ENCODE measurements at places on chromosomes 5 and 9.
A peak's percentile ranks its signal among the peaks of the same experiment; 100 is the strongest.

DNA sequence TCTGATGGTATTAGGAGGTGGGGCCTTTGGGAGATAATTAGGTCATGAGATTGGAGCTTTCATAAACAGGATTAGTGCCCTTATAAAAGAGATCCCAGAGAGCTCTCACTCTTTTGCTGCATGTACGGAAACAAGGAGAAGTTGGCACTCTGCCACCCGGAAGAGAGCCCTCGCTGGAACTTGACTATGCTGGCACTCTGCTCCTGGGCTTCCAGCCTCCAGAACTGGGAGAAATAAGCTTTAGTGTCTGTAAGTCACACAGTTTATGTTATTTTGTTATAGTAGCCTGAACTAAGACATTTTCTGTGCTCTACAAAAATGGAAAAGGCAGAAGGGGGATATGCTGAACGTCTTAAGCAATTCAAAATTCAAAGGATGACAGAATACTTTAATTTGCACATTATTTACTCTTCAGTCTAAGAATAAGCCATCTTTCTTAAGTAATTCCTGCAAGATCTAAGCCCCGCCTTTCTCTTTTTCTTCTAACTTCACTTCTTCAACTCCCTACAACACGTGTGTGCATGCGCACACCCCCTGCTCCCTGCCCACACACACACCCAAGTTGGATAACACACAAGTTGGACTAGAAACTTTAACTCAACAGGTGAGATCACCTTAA lies 17.3 kb downstream of the NFIB start:
- no peak for DNase-seq

DNA sequence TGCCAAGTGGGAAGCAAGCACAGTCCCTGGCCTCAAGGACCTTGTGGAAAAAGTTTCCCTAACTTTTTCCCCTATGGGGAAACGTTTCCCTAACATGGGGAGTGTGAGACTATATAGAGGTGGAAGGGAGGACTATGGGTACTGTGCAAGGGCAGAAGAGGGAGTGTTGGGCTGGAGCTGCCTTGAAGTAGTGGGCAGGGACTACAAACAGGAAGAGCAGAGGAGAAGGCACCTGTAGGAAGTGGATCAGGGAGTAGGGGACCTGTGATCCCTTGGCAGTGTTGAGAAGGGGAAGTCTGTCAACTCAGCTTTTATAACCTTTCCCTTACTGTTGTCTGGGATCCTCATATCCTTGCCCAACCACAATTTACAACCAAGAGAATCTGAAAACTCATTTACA lies 1.4 kb downstream of the CMYA5 start:
- DNase-seq, result no peak

DNA sequence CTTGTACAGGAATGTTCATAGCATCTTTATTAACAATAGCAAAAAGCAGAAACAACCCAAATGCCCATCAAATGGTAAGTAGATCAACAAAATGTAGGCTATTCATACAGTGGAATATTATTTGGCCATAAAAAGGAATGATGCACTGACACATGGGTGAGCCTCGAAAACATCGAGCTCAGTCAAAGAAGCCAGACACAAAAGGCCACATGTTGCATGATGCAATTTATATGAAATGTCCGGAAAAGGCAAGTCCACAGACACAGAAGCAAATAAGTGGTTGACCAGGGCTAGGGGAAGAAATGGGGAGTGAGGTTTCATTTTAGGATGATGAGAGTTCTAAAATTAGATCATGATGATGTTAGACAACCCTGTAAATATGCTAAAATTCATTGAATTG lies 16.5 kb upstream of the SLC2A8 start:
- DNase-seq, result no peak

GRCh38 chr9:127066060-127066850 lies 56.2 kb downstream of the ANGPTL2 start:
- DNase-seq, result no peak

GRCh38 chr5:161022151-161022550 lies 170.1 kb upstream of the ATP10B start:
- no peak for DNase-seq

GRCh38 chr9:16262477-16263261 lies 607.8 kb downstream of the BNC2 start:
- no peak for DNase-seq

GRCh38 chr5:179908528-179908927 lies 831 bp upstream of the TBC1D9B start:
- no peak for DNase-seq

GRCh38 chr5:68529581-68529980 lies 314.0 kb downstream of the PIK3R1 start:
- no peak for DNase-seq

DNA sequence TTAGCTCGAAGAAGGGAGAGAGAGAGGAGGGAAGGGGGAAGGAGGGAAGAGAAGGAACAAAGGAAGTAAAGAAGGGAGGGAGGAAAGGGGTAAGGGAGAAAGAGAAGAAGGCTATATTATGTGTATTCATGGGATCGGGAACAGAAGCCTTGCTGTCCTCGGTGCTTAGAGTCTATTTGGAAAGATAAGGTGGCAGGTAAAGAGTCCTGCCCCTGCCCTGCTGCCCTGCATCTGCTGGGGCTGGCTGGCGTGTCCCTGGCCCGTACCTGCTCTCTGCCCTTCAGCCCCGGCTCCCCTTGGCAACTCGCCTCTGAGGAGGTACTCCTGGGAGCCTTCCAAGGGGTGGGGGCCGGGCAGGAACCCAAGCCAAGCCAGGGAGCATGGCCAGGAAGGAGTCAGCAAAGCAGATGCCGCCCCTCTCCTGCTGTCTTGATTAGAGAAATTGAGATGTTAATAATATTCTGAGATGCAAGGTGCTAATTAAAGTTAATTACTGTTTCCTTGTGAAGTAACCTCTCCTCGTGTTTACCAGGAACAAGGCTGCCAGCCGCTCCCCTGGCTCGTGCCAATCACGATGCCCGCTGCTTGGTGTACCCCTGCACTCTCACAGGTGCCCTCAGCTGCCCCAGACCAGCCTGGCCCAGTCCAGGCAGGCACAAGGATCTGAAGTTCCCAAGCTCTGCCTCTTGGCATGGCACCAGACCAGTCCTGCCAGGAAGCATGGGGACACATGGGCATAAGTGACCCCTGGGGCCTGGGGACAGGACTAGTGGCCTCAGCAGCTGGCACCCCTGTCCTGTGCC lies 36.6 kb downstream of the PCDH1 start:
- peak; percentile 93 for DNase-seq

DNA sequence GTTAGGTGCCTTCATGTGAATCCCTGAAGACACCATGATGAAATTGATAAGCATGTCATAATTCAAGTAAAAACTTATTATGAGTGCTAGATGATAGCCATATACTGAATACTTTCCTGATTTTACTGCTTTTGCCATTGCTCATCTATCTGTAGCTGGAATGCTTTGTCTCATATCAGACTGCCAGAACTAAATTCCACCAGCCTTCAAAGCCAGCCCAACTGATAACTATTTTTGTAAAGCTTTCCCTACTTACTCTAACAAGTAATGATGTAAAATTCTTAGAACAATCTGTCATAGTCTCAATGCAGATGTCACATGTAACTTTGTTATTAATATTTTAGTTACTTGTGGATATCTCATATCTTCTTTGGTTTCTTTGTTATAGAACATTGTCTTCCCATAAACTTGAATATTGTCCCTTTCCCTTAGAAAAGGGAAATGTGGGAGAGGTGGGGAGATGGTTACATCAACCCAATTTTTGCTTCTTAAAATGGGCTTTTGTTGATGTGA lies 128.3 kb downstream of the ZCCHC7 start:
- DNase-seq, result no peak

GRCh38 chr9:136856079-136856476 lies 3.9 kb downstream of the MAMDC4 start:
- DNase-seq, result peak; percentile 19

DNA sequence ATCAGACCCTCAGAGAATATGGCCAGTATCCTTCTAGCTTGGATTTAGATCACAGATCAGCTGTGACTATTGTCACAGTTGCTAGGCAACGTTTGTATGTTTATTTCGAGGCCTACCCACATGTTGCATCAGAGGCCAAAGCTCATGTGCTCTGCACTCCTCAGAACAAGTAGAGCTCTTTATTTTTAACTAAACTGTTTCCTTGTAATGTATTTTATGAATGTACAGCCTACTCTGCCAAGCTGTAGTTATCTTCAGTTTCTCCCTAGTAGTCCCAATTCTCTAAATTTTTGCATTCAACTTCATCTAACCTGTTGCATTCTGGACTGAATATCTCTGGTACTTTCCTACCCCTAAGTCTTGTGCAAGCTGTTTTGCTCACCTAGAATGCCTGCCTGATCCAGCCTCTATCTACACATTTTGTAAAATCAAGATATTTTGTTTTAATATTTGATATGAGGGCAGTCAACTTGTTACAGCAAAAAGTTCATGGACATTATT lies 52.8 kb downstream of the CAST start:
- DNase-seq, result peak; percentile 81

- no peak for DNase-seq
Measured at GRCh38 chr5:145752947-145753346, 82.2 kb downstream of the PRELID2 start.

DNA sequence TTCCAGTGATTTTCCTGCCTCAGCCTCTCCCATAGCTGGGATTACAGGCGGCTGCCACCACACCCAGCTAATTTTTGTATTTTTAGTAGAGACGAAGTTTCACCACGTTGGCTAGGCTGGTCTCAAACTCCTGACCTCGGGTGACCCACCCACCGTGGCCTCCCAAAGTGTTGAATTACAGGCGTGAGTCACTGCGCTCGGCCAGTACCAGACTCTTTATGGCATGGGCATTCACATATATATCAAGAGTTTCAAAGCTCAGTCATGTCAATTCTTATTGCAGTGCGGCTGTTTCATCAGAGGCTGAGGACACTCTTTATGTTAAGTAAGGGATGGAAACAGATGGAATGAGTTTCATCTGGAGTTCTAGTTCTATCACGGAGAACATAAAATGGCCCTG lies 315.2 kb upstream of the CDH6 start:
- no peak for DNase-seq

- DNase-seq, result no peak
Measured at GRCh38 chr5:85533341-85534047, 1084.2 kb upstream of the COX7C start.

DNA sequence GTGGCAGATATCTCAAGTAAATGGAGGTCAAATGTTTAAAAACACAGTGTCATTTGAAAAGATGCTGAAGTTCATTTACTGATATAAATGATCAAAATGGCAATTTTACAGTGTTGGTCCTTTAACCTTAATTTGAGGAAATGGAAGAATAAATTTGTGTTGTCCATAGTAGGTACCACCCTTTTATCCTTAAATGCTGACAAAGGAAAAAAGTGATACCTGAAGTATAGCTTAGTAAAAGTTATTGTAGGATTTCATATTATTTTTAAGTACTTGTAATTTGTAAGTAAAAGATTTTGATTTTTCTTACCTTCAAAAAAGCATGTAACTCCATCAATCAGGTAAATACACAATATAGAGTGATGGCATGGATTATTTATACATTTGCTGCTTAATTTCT lies 166.6 kb upstream of the DAP start:
- no peak for DNase-seq

DNA sequence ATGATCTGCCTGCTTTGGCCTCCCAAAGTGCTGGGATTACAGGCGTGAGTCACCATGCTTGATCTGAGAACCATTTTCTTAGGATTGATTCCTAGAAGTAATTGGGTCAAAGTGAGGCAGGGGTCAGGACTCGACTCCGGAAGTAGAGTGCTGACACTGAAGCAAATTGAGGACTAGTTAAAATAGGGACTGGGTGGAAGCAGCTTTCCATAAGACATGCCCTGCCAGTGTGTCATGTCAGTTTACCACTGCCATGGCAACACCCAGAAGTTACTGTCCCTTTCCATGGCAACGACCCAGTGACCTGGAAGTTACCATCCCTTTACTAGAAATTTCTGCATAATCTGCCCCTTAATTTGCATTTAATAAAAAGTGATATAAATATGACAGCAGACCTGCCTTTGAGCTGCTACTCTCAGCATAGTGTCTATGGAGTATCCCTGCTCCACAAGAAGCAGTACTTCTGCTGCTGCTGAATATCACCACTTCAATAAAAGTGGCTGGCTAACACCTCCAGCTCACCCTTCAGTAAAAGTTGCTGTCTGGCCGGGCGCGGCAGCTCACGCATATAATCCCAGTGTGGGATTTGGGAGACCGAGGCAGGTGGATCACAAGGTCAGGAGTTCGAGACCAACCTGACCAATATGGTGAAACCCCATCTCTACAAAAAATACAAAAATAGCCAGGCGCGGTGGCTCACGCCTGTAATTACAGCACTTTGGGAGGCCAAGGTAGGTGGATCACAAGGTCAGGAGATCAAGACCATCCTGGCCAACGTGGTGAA lies 47.8 kb upstream of the JADE2 start:
- DNase-seq, result no peak

- no peak for DNase-seq
Measured at GRCh38 chr9:72981433-72981832, 28.6 kb upstream of the ALDH1A1 start.

DNA sequence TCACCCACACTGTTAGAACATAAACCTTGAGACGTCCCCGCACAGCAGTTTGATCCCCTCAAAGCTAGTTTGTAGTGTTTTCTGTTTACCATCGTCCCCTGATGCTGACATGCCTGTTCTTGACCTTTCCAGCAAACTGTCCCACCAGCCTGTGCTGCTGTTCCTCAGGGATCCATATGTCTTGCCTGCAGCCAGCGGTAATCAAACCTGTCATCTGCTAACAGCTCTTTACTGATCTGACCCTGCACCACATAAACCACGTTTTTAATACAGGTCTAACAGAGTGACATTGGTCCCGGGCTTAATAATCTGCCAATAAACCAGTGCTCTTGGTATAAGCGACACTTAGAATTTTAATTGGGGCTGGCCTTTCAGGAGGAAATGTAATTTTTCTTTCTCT lies 34.7 kb downstream of the PPIC start:
- no peak for DNase-seq

DNA sequence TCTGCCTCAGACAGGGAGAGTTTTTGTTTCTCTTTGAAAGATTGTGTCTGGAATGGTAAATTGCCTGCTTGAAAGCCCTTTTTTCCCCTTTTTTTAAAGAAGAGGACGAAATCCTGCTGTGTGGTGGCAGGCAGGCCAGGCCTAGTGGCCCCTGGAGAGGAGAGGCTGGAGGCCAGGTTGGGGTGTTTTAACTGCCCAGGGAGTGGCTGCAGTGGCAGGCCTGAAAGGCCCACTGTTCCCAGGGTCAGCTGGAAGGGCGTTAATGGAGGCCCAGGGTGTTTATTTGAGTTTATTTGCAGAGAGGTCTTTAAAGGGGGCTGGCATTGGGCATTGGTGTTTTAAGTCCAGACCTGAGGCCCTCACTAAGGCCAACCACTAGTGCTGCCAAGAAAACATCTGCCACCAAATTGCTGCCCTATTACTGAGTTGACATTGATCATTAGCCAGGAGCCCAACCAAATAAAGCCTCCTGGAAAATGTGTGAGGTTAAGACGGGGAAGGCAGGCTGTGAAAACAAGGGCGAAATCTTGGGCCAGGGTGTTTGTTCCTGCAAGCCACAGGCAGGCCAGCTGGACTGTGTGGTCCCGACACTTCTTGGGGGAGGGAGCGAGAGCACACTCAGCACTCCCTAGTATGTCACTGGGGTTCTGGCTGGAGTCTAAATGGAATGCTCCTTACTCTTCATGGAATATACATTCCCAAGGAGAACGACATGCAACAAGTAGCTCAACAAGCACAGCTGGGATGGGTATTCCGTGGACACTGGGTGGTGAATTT lies 5.0 kb downstream of the JADE2 start:
- DNase-seq, result no peak

All from colonic mucosa (tissue), 4 donors.